ENCODE measurements at places on chromosomes 1 and 21.

GRCh38 chr1:152141971-152142584, 16.9 kb downstream of the RPTN start:
- no peaks in the 10 kb centered on the region for H3K4me1 ChIP-seq

DNA sequence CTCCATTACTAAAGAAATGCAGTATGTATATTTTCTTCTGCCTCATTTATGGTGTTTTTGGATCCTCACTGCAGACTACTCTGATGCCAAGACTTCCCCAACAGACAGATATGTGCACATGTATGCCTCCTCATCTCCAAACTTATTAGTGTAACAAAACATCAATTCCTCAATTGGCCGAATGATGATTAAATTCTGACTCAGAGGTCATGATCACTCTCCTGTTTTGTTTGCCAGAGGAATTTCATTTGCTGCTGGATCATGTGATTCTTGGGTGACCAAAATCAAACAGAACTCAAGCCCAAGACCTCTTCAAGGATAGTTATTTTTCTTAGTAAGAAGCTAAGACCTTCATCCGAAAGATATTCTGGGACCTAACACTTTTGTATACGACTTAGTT, 227.6 kb downstream of the LMO4 start:
- H3K36me3 ChIP-seq, result no peaks in the 10 kb centered on the region
- no peak overlapping the region for H3K27ac ChIP-seq
- DNase-seq, result no peak
- H3K4me3 ChIP-seq, result no peak overlapping the region
- no peaks in the 10 kb centered on the region for H3K27me3 ChIP-seq
- no peaks in the 10 kb centered on the region for H3K4me1 ChIP-seq

DNA sequence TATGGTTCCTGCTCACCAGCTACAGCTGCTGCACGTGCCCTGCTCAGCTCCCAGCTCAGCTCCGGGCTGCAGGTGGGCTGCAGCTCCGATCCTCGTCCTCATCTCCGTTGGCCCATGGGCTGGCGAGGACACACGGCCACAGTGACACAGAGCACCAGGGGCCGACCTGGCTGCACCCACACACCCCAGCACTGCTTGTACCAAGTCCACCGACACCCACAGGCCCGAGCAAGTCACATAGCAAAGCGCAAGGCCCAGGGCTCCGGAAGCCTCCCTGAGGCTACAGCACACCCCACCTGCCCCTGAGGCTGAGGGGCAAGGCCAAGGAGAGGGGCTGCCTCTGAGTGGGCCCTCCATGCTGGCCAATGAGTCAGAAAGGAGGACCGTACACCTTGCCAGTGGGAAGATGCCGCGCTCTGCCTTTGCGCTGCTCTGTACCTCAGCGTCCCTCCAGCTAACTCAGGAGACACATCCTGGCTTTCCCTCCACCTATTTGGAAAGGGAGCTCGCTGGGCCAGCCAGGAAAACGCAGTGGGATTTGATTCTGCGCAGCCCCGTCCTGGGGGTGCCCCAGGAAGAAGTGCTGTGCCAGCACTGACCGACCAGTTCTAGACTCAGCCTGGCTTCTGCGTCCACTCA, 124.8 kb downstream of the SIK1 start:
- H3K4me3 ChIP-seq, result no peak overlapping the region
- peak; percentile 9 for DNase-seq
- no peaks in the 10 kb centered on the region for H3K27me3 ChIP-seq
- H3K4me1 ChIP-seq, result no peaks in the 10 kb centered on the region
- H3K27ac ChIP-seq, result no peak overlapping the region

- no peaks in the 10 kb centered on the region for H3K27me3 ChIP-seq
- H3K4me3 ChIP-seq, result peak overlapping the region; percentile 35
- no peak for DNase-seq
- peaks cover 29% of the 10 kb centered on the region for H3K4me1 ChIP-seq
- peaks cover 6% of the 10 kb centered on the region for H3K36me3 ChIP-seq
Measured at GRCh38 chr1:200780545-200781369, 42.1 kb downstream of the CAMSAP2 start.

- no peak overlapping the region for H3K4me3 ChIP-seq
- H3K27me3 ChIP-seq, result no peaks in the 10 kb centered on the region
- H3K36me3 ChIP-seq, result no peaks in the 10 kb centered on the region
- DNase-seq, result no peak
- H3K4me1 ChIP-seq, result no peaks in the 10 kb centered on the region
Measured at GRCh38 chr1:93313026-93313425, 32.7 kb upstream of the DR1 start.
